ENCODE measurements at places on chromosomes 2 and 18. TPM values are rescaled to one million over a fixed set of nuclear protein-coding genes. Genes with fewer than 3 reads are reported as not detected.

- peaks cover 10% of the 10 kb centered on the region for H3K36me3 ChIP-seq
- H3K4me3 ChIP-seq = no peak overlapping the region
- peaks cover 33% of the 10 kb centered on the region for H3K4me1 ChIP-seq
- H3K27ac ChIP-seq = peak overlapping the region; percentile 32
- no peak for DNase-seq
- H3K27me3 ChIP-seq = no peaks in the 10 kb centered on the region
Measured at GRCh38 chr2:32289165-32289999, 11.7 kb downstream of the YIPF4 start.

DNA sequence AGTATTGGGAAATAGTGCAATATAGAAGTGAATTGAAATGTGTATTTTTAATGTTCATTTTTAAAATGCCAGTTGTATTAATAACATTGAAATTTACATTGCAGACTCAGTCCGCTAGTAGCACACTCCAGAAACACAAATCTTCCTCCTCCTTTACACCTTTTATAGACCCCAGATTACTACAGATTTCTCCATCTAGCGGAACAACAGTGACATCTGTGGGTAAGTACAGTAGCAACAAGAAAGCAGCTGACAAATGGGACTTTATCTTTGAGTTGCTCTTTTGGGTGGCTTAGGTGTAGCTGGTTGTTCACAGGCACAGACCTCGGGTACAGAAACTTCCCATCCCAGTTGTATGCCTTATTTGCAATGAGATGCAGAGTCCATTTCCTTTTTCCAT, 118.2 kb upstream of the IL1R2 start:
- no peak overlapping the region for H3K4me3 ChIP-seq
- DNase-seq = no peak
- no peaks in the 10 kb centered on the region for H3K4me1 ChIP-seq
- H3K36me3 ChIP-seq = peaks cover 42% of the 10 kb centered on the region
- no peaks in the 10 kb centered on the region for H3K27me3 ChIP-seq
- no peak overlapping the region for H3K27ac ChIP-seq

DNA sequence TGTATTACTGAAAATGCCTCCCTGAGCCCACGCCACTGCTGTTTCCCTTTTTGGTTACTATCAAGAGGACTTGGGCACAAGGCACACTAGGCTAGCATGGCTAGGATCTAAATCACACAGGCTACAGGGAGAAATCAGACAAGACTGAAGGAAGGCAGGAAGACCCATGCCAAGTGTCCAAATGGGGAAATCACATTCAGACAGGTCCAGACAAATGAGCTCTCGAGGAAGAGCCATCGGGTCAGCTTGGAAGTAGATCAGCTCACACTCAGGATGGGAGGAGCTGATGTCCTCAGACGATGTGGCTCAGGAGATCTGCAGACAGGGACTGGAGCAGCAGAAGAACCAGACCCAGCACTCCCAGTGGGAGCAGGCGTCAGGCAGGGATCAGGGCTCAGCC, 113.2 kb downstream of the COL6A3 start:
- DNase-seq = no peak
- no peaks in the 10 kb centered on the region for H3K4me1 ChIP-seq
- no peak overlapping the region for H3K27ac ChIP-seq
- peaks cover 9% of the 10 kb centered on the region for H3K27me3 ChIP-seq
- H3K4me3 ChIP-seq = no peak overlapping the region
- no peaks in the 10 kb centered on the region for H3K36me3 ChIP-seq

Gene ICOS
- total RNA-seq = 197 TPM

Measured in activated naive CD4-positive, alpha-beta T cell treated with anti-CD3 and anti-CD28 coated beads for 36 hours (primary cell).